ENCODE measurements at places on chromosomes 6 and 20. TPM values are rescaled to one million over a fixed set of nuclear protein-coding genes. Genes with fewer than 3 reads are reported as not detected.

GJA10 gene
- not detected for total RNA-seq

SAMD5 gene
- total RNA-seq: 0.87 TPM

MUC21 gene
- not detected for total RNA-seq

C6orf15 gene
- total RNA-seq: 1.4 TPM

MDC1 gene
- total RNA-seq: 10.2 TPM

IL17F gene
- not detected for total RNA-seq

NXT1 gene
- total RNA-seq: 35.9 TPM

ERVFRD-1 gene
- total RNA-seq: not detected

SOX4 gene
- total RNA-seq: 103 TPM

ENPP1 gene
- 3.8 TPM for total RNA-seq

Measured in renal cortical epithelial cell (primary cell).